ENCODE measurements at places on chromosomes 7 and 10.

GRCh38 chr10:571688-572451 lies 117.6 kb downstream of the DIP2C start:
- no peak for DNase-seq

DNA sequence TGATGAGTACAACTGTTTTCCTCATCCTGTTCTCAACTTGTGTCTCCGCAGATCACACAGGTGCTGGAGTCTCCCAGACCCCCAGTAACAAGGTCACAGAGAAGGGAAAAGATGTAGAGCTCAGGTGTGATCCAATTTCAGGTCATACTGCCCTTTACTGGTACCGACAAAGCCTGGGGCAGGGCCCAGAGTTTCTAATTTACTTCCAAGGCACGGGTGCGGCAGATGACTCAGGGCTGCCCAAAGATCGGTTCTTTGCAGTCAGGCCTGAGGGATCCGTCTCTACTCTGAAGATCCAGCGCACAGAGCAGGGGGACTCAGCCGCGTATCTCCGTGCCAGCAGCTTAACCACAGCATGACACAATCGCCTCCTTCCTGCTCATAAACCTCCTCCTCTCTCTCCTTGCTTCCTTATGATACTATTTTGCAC lies 126.7 kb upstream of the PRSS58 start:
- DNase-seq, result no peak

- no peak for DNase-seq
Observed at GRCh38 chr10:90845726-90846125, 12.1 kb downstream of the HTR7 start.

GRCh38 chr7:77235276-77235675 lies 35.7 kb upstream of the FGL2 start:
- no peak for DNase-seq

- DNase-seq, result no peak
Observed at GRCh38 chr10:89540420-89540949, 5.1 kb upstream of the SLC16A12 start.

GRCh38 chr10:26840938-26841732 lies 19.6 kb downstream of the ABI1 start:
- DNase-seq, result peak; percentile 39

DNA sequence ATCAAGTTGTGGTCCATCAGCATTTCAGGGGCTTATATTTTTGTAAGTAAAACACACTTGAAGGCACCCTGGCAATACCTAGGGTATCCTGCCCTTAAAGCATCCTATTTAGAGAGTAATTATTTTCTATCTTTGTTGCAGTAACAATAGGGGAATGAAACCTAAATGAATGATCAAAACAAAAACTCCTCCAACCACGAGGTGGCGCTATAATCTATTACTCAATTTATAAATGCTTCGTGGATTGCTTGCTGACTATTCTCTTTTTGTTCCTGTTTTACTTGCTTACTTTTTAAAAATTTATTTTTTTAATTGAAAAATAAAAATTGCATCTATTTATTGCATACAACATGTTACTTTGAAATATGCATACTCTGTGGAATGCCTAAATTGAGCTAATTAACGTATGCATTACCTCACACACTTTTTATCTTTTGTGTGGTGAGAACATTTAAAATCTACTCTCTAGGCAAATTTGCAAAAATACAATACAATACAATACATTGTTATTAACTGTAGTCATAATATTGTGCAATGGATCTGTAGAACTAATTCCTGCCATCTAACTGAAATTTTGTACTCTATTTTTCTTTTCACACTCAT lies 147.7 kb upstream of the BMPER start:
- DNase-seq, result peak; percentile 46

GRCh38 chr10:73837072-73837471 lies 25.7 kb upstream of the NDST2 start:
- DNase-seq, result no peak

DNA sequence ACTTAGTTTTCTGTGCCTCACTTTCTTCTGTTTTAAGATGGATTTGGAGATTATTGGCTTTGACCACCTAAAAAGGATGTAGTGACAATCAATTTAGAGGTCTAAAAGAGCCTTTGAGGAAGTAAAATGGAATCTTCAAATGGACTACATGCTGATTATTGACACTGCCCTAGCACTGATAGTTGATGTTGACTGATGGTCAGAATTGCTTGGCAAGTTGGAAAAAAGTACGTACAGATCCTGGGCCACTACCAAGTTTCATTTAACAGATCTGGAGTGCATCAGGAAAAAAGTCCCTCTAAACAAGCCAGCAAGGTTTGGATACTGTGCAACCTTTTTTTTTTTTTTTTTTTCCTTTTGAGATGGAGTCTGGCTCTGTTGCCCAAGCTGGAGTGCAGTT lies 81.1 kb downstream of the TCF7L2 start:
- no peak for DNase-seq

- no peak for DNase-seq
Observed at GRCh38 chr7:99339595-99339994, 13.9 kb downstream of the ARPC1A start.

DNA sequence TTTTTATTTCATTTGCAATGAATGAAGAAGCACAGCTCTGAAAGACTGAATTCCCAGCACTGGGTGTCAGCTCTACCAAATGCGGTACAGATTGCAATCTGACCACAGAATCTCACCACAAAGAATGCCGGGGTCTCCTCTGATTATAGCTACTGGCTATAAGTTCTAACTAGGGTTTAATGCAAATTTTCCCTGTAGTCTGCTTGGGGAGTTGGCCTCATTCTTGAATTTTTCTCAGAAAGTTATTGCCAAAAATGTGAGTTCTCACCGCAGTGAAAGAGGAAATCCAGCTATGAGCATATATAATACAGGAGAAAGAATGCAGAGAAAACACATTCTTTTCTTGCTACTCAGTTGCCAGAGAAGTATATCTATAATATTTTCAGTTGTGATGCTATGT lies 1255.7 kb upstream of the LRRTM3 start:
- DNase-seq, result no peak

- peak; percentile 68 for DNase-seq
Observed at GRCh38 chr7:73822319-73823173, 8.2 kb upstream of the CLDN4 start.

DNA sequence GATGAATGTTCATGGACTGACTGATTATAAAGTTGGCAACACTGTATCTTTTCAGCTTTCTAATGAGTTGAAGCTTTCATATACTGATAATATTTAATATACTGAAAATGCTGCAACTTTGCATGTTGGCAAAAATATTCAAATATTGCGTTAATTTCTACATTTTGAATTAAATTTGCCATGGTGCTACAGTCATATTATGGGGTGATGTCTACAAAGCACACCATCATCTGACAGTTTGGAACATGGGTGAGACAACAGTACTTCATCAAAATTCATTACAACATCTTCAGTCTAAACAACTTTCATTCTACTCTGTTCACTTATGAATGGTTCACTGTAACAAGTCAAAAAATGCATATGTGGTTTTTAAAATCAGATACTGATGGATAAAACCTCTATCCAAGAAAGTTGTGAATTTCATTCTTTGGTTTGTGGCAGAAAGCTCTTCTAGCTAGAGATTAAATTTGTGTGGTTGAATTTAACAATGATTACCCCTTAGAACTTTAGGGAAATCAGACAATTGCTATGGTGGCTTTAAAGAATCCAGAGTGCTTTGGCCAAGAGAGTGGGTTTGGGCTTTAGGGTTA lies 136.4 kb downstream of the TMEM26 start:
- DNase-seq, result no peak

- peak; percentile 18 for DNase-seq
Observed at GRCh38 chr7:101390901-101391301, 28.2 kb downstream of the COL26A1 start.

- DNase-seq, result no peak
Observed at GRCh38 chr7:17580141-17580540, 281.7 kb downstream of the AHR start.

DNA sequence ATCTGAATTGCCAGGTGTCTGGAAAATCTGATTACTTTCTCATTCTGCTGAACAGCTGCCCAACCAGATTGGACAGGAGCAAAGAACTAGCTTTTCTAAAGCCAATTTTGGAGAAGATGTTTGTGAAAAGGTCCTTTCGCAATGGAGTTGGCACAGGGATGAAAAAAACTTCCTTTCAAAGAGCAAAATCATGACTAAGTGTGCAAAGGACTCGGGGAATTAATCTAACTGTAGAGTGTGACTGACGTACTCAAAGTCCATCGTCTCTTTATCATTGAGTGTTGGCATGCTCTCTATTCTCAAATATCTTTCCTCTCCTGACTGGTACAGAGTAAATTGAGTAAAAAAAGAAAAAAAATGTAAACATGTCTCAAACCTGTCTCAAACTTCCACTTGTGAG lies 3.3 kb downstream of the NPS start:
- DNase-seq, result no peak

GRCh38 chr10:36437367-36437766 lies 688.0 kb upstream of the ANKRD30A start:
- no peak for DNase-seq

- no peak for DNase-seq
Observed at GRCh38 chr10:50397312-50398140, 146.2 kb upstream of the ASAH2 start.

DNA sequence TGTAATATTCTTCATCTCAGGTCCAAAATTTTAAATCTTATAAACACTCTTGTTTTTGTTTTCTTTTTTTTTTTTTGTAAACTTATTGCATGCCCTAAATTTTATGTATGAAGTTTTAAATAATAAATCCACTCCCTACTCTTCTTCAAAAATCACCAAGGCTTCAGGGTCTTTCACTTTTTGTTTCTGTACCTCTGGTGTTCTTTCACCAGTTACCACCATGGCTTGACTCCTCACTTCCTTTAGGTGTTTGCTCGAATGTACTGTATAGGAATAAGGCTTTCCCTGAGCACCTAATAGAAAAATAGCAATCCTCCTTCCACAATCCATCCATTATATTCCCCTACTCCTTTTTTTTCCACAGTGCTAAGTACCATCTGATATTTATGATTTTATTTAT lies 962.8 kb upstream of the POT1 start:
- no peak for DNase-seq

DNA sequence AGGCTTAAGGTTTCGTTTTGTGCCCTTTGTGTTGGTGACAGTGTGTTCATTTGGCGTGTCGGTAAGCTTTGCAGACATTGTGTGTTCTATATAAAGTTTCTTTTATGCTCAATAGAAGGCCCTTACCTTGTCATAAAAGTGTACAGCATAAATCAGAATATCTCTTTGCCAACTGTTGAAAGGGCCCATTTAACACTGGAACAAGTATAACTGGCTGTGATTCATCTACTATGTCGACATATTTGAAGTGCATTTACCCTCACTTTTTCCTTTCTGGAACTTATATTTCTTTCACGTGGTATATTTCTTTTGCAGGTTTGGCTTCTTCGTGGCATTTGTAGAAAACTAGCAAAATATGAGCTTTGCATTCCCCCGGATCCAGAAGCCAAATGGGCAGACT lies 32.7 kb downstream of the EEPD1 start:
- no peak for DNase-seq

- DNase-seq, result peak; percentile 4
Observed at GRCh38 chr7:16204953-16205352, 216.4 kb downstream of the CRPPA start.

GRCh38 chr7:130421684-130422083 lies 19.1 kb downstream of the CEP41 start:
- peak; percentile 96 for DNase-seq

- DNase-seq, result no peak
Observed at GRCh38 chr10:46077141-46077554, 31.1 kb upstream of the MSMB start.

DNA sequence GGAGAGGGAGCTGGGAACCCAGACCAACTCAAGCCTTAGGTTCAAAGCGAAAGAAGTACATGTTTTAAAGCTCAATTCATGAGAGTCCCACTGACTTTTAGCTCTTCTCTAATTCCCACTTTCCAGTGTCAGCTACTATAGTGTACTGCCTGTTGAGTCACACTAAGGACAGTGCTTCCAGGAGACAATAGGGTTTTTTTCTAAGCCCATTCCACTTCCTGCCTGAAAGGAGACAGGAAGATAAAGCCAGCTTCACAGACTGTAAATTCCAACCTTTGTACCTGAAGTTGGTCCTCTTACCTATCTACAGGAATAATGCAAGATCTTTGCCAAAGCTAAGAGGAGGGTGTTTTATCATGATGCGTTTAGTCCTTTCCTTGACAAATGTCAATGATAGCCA lies 4.4 kb downstream of the MSRB2 start:
- DNase-seq, result no peak

DNA sequence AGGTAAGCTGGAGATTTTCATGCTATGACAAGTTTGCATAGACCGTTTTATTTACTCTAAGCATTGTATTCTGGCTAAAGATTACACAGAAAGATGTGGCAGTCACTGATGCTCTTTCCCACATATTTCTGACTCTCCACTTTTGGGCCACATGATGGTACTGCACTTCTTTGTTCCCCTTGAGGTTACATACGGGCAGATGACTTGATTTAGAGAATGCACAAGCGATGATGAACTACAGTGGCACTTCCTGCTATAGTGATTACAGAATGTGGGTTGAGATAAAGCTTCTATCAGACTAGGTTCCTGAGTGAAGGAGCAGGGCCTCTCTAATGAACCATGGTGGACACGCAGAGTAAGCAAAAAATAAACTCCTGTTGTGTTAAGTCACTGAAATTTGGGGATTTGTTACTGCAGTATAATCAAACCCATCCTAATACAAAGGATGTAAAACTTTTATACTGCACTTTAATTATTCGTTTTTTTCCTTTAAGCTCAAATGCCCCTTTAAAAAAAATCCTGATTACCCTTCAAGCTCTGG lies 177.9 kb downstream of the TAX1BP1 start:
- DNase-seq, result no peak

- DNase-seq, result no peak
Observed at GRCh38 chr7:41930538-41931262, 227.8 kb upstream of the INHBA start.

DNA sequence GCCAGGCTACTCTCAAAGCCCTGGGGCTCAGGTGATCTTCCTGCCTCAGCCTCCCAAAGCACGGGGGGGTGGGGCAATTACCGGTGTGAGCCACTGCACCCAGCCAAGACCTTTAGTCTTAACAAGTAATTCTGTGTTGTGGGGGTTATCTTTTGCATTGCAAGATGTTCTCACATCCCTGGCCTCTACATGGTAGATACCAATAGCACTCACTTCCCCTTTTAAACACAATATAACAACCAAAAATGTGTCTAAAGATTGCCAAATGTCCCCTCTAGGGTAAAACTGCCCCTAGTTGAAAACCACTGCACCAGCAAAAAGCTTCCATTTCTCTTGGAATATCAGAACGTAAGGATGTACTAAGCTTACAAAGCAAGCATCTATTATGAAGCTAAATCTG lies 225.0 kb downstream of the CTNNA3 start:
- DNase-seq, result no peak

- DNase-seq, result peak; percentile 99
Observed at GRCh38 chr7:112286250-112287086, 80.0 kb downstream of the ZNF277 start.

- DNase-seq, result no peak
Observed at GRCh38 chr7:27098578-27099451, 3.0 kb upstream of the HOXA1 start.

GRCh38 chr7:142717453-142717852 lies 31.8 kb upstream of the PRSS1 start:
- no peak for DNase-seq

GRCh38 chr10:108629834-108630233 lies 1293.5 kb downstream of the XPNPEP1 start:
- DNase-seq, result no peak

All from NCI-H69 (cell line).